ENCODE measurements at places on chromosomes 4 and X. TPM values are rescaled to one million over a fixed set of nuclear protein-coding genes. Genes with fewer than 3 reads are reported as not detected.

The ALB gene
- total RNA-seq: 5.7 TPM

GRCh38 chr4:120867506-120867905 is 55.0 kb downstream of the PRDM5 start:
- H3K36me3 ChIP-seq: no peaks in the 10 kb centered on the region
- H3K4me1 ChIP-seq: peaks cover 5% of the 10 kb centered on the region
- H3K27ac ChIP-seq: no peak overlapping the region

The ENPEP gene
- 1.5 TPM for total RNA-seq

GRCh38 chrX:78796916-78797315 is 49.4 kb downstream of the LPAR4 start:
- DNase-seq: no peak
- H3K4me1 ChIP-seq: no peaks in the 10 kb centered on the region
- H3K27ac ChIP-seq: no peak overlapping the region
- no peaks in the 10 kb centered on the region for H3K36me3 ChIP-seq
- H3K27me3 ChIP-seq: no peaks in the 10 kb centered on the region
- H3K4me3 ChIP-seq: no peak overlapping the region

The XIAP gene
- 56.0 TPM for total RNA-seq

GRCh38 chr4:97812768-97813167 is 330.5 kb downstream of the STPG2 start:
- H3K4me3 ChIP-seq: no peak overlapping the region
- H3K36me3 ChIP-seq: no peaks in the 10 kb centered on the region
- H3K27me3 ChIP-seq: no peaks in the 10 kb centered on the region
- no peak overlapping the region for H3K27ac ChIP-seq
- H3K4me1 ChIP-seq: no peaks in the 10 kb centered on the region

DNA sequence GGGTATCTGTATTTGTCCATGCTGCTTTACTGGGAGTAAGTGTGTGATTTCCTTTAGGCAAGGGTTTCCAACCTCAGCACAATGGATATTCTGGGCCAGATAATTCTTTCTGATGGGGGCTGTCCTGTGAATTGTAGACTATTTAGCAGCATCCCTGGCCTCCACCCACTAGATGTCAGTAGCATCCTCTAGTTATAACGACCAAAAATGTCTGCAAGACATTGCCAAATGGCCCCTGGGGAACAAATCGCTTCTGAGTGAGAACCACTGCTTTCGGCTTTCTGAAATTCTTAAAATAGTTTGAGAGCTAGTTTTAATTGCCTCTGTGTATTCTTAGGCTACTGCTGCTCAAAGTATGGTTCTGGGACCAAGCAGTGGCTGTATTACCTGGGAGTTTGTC is 81.2 kb upstream of the GPM6B start:
- H3K4me1 ChIP-seq: no peaks in the 10 kb centered on the region
- H3K27ac ChIP-seq: no peak overlapping the region
- DNase-seq: no peak

The HS3ST1 gene
- 64.7 TPM for total RNA-seq

The DDX53 gene
- total RNA-seq: not detected

The FAM241A gene
- 2.2 TPM for total RNA-seq

DNA sequence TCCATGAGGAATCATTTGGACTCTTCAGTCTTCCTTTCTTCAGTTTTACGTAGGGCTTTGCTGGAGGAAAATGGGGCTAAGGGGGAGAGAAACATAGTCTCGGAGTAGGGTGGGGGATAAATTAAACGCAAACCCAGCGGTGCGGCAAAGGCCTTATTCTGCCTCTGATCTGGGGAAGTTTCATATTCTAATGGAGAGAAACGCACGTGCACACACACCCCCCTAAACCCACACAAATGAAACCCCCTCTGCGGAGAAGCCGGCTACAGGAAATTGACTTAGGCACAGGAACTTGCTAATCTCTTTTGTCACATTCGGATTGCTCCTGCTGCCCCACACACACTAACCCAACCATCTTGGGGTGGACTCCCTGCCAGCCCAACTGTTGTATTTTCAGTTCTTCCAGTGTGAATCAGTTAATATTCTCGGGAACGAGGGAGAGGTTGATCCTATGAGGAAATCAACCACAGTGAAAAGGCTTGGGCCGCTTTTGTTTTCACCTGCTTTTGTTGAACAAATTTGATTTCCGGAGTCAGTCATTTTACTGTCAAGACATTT is at the start of gene RHOH:
Gene RHOH, plus strand, starts transcription at position 308 of the 558 bp plus-strand sequence. CDS start 46,356 bp downstream, outside the sequence.
- no peak within 1 kb of the TSS for H3K4me3 ChIP-seq
- H3K4me1 ChIP-seq: peaks cover 2% of the 10 kb centered on the region
- H3K27me3 ChIP-seq: no peaks in the 10 kb centered on the region
- DNase-seq: no peak

GRCh38 chrX:38166478-38167083 is 54.1 kb downstream of the SRPX start:
- no peak for DNase-seq
- H3K27me3 ChIP-seq: no peaks in the 10 kb centered on the region
- H3K4me3 ChIP-seq: no peak overlapping the region
- no peaks in the 10 kb centered on the region for H3K36me3 ChIP-seq

The RHOXF2B gene
- not detected for total RNA-seq

The GABRG1 gene
- 0.13 TPM for total RNA-seq

DNA sequence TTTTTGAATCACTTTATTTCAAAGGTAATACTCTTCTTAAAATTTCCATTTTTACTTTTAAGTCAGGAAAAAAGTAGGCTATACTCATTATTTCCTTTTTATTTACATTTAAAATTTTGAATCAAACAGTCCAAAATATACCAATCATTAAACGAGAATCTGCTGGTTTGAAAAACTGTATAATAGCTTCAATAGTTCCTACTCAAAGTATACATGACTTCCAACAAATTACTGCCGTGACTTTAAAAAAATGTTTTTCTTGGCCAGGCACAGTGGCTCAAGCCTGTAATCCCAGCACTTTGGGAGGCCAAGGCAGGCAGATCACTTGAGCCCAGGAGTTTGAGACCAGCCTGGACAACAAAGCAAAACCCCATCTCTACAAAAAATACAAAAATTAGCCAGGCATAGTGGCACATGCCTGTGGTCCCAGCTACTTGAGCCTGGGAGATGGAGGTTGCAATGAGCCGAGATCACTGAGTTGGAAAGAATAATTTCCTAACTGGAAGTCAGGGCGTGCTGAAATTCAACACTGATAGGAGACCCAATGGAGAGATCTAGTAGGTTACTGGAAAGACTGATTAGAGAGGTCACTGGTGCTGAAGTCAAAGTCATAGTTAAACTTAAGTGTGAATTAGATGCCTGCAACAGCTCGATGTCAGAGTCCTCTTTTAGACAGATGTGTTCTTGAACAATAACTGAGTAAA is 9.0 kb downstream of the KLHL8 start:
- no peak overlapping the region for H3K27ac ChIP-seq
- no peak overlapping the region for H3K4me3 ChIP-seq
- DNase-seq: no peak
- H3K36me3 ChIP-seq: no peaks in the 10 kb centered on the region

GRCh38 chr4:145280541-145280940 is 100.2 kb upstream of the OTUD4 start:
- no peak for DNase-seq
- no peaks in the 10 kb centered on the region for H3K36me3 ChIP-seq
- no peaks in the 10 kb centered on the region for H3K4me1 ChIP-seq
- H3K27me3 ChIP-seq: no peaks in the 10 kb centered on the region
- H3K4me3 ChIP-seq: no peak overlapping the region

- H3K36me3 ChIP-seq: no peaks in the 10 kb centered on the region
- H3K27me3 ChIP-seq: no peaks in the 10 kb centered on the region
- no peak overlapping the region for H3K27ac ChIP-seq
- H3K4me1 ChIP-seq: peaks cover 2% of the 10 kb centered on the region
- no peak for DNase-seq
Observed at GRCh38 chrX:15737190-15737958, 696 bp upstream of the CA5B start.

Measured in ovary (tissue), 10 donors.